Stimulated activated CD8-positive, alpha-beta memory T cell treated with anti-CD3 and anti-CD28 coated beads, Interleukin-15, amount 100 ng/mL, for 1 hour (primary cell): ENCODE measurements at places on chromosomes 13 and 19.

GRCh38 chr13:85663856-85664255 is 135.4 kb downstream of the SLITRK6 start:
- no peak for DNase-seq

DNA sequence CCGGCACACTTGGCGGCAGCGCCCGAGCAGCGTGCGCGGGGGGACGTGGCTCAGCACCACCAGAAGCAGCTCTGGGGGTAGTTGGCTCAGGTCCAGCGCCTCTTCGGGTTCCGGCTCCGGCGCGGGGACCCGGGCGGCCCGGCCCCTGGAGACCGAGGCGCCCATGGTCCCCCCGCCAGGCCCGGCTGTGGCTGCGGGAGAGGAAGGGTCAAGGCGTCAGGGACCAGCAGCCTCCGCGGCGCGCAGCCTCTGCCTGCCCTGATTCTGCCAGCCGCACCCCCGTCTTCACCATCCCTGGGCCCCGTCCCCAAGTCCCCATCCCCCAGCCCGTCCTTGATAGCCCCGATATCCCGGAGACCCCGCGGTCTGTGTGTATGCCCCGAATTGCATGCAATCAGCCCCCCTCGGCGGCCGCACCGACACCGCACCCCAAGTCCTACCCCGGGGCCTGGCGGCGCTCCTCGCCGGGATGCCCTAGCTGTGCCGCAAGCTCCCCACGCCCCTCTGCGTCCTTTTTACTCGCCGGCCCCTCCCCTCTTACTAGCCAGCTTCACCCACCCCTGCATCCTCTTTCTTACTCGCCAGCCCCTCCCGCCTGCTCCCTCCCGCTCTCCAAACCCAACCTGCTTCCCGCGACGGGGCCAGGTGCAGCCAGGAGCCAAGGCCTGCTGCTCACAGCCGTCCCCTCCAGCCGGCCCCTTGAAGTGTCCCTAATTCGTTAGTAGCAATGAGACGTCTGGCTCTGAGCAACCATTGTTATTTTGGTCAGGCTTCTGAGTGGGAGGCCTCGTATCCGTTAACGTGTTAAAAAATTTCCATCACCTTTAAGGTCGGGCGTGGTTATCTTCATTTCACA is at the start of gene FBXO27:
Gene FBXO27, minus strand, starts transcription at position 487 of the 856 bp plus-strand sequence. Its CDS starts 322 bp downstream, at position 165.
- DNase-seq, result no peak

DNA sequence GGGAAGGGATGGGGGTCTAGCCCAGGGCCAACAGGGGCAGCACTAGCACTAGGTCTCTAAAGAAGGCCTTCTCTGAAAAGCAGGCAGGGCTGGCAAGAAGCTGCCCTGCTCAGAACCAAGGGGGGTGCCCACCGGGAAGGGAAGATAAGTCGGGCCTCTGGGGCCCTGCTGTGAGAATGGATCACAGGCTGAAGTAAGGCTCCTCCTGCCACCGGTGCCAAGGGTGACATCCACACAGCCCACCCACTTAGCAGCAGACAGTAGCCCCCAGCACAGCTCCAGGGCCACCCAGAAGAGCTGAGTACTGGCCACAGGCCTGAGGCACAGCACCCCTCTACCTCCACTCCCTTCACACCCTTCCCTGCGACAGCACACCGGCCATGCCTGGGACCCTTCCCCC is 5.9 kb downstream of the ELL start:
- no peak for DNase-seq

DNA sequence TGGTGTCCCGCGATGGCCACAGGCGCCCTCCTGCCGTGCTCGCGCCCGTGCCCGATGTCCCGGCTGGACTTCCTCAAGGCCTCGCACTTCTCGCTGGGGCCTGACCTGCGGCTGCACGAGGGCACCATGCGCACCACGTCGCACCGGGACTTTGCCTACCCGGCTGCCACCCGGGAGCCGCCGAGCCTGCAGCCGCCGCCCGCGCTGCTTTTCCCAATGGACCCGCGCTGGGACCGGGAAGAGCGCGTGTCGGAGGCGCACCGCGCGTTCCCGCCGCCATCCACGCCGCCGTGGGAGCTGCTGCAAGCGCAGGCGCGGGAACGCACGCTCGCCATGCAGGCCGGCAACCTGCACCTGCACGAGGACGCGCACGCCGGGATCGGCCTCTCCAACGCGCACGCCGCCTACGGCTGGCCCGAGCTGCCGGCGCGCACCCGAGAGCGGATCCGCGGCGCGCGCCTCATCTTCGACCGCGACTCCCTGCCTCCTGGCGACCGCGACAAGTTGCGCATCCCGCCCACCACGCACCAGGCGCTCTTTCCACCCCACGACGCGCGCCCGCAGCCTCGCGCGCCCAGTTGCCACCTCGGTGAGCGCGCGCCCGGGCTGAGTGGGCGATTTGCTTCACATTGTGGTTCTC is 12.1 kb upstream of the PEX11G start:
- no peak for DNase-seq

DNA sequence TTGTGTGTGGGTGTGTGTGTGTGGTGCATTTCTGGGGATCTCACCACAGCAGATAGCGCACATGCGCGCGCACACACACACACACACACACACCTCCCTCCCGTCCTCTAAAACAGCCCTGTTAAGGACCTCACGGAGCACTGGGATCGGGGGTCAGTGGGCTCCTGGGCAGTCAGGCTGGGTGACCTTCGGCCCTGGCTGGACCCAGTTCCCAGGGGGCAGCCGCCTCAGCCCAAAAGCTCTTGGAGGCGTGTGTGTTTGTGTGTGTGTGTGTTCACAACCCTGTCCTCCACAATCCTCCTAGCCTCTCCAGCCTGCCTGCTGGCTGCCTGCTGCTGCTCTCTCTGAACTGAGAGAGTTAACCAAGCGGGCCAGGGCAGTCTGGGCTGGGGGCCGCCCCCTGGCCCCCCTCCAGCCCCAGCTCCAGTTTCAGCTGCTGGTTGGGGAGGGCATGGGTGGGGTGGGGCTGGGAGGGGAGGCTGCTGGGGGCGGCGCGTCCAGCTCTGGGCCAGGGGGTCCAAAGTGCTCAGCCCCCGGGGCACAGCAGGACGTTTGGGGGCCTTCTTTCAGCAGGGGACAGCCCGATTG is at the start of gene FXYD1:
Gene FXYD1, plus strand, starts transcription at position 520 of the 588 bp plus-strand sequence. CDS start 1,256 bp downstream, outside the sequence.
- no peak for DNase-seq

- no peak for DNase-seq
Observed at GRCh38 chr19:7550987-7551761, 15.7 kb downstream of the PNPLA6 start.

- DNase-seq, result no peak
Observed at GRCh38 chr13:24500977-24501376, 11.6 kb downstream of the PARP4 start.

DNA sequence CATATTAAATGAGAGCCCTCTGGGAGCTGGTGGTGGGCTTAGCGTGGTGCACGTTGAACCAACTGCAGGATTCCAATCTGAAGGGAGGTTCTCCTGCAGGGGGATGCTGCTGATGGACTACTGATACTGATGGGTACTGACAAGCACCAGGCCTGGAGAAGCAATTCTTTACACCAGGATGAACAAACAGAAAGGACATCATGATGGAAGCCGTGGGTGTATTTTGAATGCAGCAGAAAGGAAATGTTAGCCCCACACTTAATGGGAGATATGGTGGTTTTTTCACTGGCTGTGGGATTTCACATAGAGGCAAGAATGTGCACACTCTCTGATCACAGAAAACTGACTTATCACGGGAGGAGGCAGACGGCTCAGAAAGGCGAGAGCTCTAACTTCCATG is 299.7 kb downstream of the TEX29 start:
- DNase-seq, result no peak

- no peak for DNase-seq
Observed at GRCh38 chr13:29081036-29081435, 260.9 kb downstream of the MTUS2 start.

DNA sequence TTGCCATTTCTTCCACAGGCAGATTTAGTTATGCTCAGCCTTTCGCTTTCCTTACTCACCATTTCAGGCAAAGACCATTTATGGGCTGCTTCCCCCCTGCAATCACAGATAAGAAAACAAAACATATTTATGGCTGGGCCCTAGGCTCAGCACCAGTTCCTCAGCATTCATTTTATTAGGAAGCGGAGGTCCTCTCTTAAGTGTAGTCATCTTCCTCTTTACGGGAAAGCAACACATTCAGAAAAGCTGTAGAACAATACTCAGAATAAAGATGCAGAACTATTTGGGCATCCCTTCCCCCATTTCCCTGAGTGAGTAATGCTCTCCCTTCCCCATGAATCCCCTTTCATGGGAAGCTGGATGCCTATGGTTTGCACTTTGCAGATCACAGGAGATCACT is 27.9 kb downstream of the FLT1 start:
- DNase-seq, result no peak

GRCh38 chr13:26500618-26501320 is 56.7 kb upstream of the WASF3 start:
- DNase-seq, result no peak

GRCh38 chr19:42269478-42270345 is 660 bp downstream of the CIC start:
- DNase-seq, result no peak

GRCh38 chr13:40679480-40679985 is 13.1 kb upstream of the FOXO1 start:
- no peak for DNase-seq
